ENCODE measurements at places on chromosomes 7 and 10. TPM values are rescaled to one million over a fixed set of nuclear protein-coding genes. Genes with fewer than 3 reads are reported as not detected.

DNA sequence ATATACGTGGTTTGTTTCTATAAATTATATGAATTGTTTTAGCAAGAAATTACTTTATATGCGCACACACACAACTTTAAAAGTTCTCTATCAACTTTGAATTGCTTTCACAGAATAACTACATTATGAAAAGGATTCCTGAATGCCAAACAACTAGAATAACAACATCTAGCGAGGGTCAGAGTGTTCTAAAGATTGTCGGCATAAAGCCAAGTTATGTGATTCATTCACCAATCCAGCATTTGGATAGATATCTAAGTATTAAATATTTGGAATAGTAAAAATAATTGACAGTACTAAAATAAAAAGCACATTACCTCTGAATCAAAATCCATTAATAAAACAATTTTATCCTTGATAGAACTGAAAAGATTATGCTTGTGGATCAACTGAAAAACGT lies 125.3 kb upstream of the AMPH start:
- H3K36me3 ChIP-seq = peaks cover 9% of the 10 kb centered on the region
- no peaks in the 10 kb centered on the region for H3K4me1 ChIP-seq
- H3K27ac ChIP-seq = no peak overlapping the region
- no peak overlapping the region for H3K4me3 ChIP-seq
- no peaks in the 10 kb centered on the region for H3K27me3 ChIP-seq
- DNase-seq = no peak

- peaks cover 15% of the 10 kb centered on the region for H3K27me3 ChIP-seq
- no peaks in the 10 kb centered on the region for H3K36me3 ChIP-seq
- H3K4me3 ChIP-seq = no peak overlapping the region
- peaks cover 11% of the 10 kb centered on the region for H3K4me1 ChIP-seq
- H3K27ac ChIP-seq = no peak overlapping the region
Measured at GRCh38 chr7:43163885-43164284, 51.4 kb downstream of the HECW1 start.

Gene FAM25G
- total RNA-seq = not detected

Gene ARMC10
- 37.0 TPM for total RNA-seq

Gene MASTL
- 35.0 TPM for total RNA-seq

All from neural crest cell (in vitro differentiated cells).